Effector memory CD8-positive, alpha-beta T cell (primary cell): ENCODE measurements at places on chromosomes 6 and 20.

DNA sequence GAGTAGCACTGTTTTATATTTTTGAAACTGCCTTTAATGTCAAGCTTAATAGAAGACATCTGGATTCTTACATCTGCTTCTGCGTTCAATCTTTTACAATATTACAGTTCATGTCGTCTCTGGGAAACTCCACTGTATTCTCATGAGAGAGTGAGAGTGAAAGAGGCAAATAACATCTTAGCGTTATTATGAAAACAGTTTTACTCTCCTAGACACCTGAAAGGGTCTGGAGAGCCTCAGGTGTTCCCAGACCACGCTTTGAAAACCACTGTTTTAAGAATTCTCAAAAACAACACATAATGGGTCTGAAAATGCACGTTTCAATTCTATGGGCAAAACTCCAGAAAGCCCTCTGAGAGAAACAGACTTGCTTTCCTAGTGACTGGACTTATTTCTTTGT is 63.3 kb downstream of the ARHGAP18 start:
- no peak for DNase-seq

- no peak for DNase-seq
These were observed 76.7 kb downstream of the FOXC1 start for GRCh38 chr6:1686117-1687098.

DNA sequence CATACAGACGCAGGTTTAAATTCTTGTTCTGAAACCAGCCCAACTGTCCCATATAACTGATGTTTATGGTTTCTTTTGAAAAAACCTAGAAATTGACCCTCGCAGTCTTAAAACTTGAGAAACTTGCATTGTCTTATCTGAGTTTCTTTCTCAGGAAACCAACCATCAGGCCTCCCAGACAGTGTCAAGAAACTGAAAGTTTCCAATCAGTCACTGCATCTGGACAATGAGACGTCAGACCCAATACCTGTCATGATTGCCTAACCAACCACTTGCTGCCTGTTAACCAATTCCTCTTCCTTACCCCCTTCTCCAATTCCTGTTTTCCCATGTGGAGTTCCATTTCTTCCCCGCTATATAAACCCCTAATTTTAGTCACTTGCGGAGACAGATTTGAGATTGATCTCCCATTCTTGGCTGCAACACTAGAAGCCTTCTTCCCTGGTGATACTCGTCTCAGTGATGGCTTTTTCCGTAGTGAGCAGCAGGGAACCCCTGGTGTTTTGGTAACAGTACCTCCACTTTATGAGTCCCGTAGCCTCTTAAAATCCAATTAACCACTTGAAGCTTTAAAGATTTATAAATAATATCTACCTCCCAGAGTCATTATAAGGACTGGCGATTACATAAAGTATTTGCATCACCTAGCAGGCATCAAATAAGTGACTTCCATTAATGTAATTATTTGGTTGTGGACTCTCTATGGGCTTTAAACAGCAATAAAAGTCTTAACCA is 49.3 kb downstream of the GPR63 start:
- DNase-seq: no peak

GRCh38 chr6:65979120-65979519 is 272.1 kb upstream of the EYS start:
- no peak for DNase-seq

GRCh38 chr6:38214159-38214558 is 394.6 kb downstream of the ZFAND3 start:
- no peak for DNase-seq

- peak; percentile 47 for DNase-seq
These were observed 44.8 kb downstream of the STK4 start for GRCh38 chr20:45011108-45011526.

DNA sequence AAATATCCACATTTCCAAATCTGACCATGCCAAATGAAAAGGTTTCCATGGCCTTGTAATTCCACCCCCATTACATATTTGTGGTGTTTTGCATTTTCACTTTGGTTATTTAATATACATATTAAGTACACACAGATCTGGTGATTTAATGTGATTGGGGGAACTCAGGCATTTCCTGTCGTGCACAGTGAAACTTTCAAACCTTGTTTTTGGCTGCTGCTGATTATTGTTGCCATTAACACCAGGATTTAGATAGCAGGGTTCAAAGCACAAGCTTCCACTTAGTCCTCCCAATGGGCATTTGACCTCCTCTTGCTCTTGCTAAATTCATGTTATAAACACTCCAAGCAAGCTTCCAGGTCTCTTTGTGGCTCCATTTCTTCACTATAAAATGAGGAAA is 166.5 kb downstream of the SOBP start:
- no peak for DNase-seq

- no peak for DNase-seq
These were observed 22.3 kb upstream of the CEP162 start for GRCh38 chr6:84249724-84250123.

DNA sequence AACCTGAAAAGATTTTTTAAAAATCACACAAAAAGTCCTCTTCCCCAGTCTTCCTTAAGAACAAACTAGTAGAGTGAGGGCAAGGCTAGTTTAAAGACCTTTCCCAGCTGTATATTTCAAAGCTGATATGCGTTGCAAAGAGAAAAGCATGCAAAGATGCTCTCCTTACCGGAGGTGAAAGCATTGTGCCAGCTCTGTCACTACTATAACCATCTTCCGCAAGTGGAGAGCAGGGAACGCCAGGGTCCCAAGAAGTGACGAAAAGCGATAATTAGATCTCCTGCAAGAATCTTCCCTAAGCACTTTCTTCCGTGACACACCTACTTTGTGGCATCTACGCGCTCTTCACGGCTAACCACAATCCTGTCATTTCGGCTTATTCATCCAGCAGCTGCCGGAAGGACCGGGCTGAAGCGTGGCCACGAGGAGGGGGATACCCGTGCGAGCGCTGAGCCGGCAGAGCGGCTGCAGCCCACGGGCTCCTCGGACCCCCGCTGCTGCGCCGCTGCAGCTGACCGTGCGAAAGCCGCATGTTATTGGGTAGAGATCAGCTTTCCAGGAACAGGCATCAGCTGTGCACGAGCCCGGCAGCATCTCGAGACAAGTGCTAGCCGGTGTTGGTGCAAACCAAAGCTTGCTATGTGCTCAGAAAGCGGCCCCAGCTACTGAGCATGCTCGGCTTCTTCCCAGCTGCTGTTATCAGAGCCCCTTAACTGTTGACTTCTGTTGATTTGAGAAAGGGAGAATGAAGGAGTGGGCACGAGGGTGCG is 57.2 kb upstream of the ARHGAP18 start:
- DNase-seq: peak; percentile 27

DNA sequence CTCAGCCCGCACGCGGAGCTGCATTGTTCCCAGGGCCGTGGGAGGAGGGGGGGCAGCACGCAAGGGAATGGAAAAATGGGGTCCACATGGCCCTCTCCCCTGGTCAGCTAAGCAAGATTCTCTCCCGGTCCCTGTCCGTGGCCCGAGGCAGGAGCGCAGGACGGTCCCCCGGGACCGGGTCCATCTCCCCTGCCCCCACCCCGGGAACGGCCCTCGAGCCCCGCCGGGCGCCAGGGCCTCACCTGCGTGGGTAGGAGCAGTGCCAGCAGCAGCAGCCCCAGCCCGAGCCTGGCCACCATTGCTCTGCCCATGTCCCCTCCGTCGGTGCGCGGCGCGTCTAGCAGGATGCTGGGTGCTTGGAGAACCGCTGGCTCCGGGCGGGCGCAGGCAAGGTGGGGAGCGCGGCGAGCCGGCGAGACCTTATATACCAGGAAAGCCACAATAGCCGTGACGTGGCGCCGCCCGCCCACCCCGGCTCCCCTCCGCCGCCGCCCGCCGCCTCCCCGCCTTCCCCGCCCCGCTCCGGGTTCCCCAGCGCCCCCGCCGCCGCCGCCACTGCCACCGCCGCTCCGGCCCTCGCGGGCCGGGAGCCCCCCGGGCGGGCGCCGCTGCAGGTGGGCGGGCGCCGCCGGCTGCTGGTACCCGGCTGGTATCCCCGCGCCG is at the start of gene CD24:
TSS of gene CD24 (minus strand) at position 394 of the 663 bp plus-strand sequence. CDS start at position 311, 83 bp downstream.
- no peak for DNase-seq

GRCh38 chr6:27140999-27141528 is 106.4 kb upstream of the PRSS16 start:
- no peak for DNase-seq

- DNase-seq: no peak
These were observed 52.5 kb downstream of the BCAS1 start for GRCh38 chr20:54017846-54018245.

- no peak for DNase-seq
These were observed 62.1 kb upstream of the RGS17 start for GRCh38 chr6:153192943-153193885.

GRCh38 chr6:45378334-45378926 is 696 bp upstream of the SUPT3H start:
- no peak for DNase-seq

GRCh38 chr20:19555726-19556125 is 202.3 kb upstream of the RIN2 start:
- no peak for DNase-seq

GRCh38 chr6:135576055-135576454 is 78.5 kb upstream of the AHI1 start:
- no peak for DNase-seq
